ENCODE measurements at places on chromosomes 7 and 10. TPM values are rescaled to one million over a fixed set of nuclear protein-coding genes. Genes with fewer than 3 reads are reported as not detected.

VIPR2 gene
- total RNA-seq = not detected

ZPBP gene
- total RNA-seq = 0.13 TPM

HKDC1 gene
- 126 TPM for total RNA-seq

CDC14C gene
- total RNA-seq = not detected

SMO gene
- 20.1 TPM for total RNA-seq

ACSM6 gene
- not detected for total RNA-seq

FOXP2 gene
- 0.14 TPM for total RNA-seq

ADAM22 gene
- 1.4 TPM for total RNA-seq

KLLN gene
- total RNA-seq = 1.0 TPM

GPR26 gene
- 0.55 TPM for total RNA-seq

SFMBT2 gene
- total RNA-seq = 3.0 TPM

GJD4 gene
- not detected for total RNA-seq

RP9 gene
- total RNA-seq = 22.2 TPM

ATRNL1 gene
- 11.4 TPM for total RNA-seq

CRTAC1 gene
- total RNA-seq = 3.2 TPM

PALS2 gene
- total RNA-seq = 8.0 TPM

SUMF2 gene
- total RNA-seq = 98.6 TPM

PRSS1 gene
- total RNA-seq = 1.5 TPM

FAM107B gene
- total RNA-seq = 33.5 TPM

JAZF1 gene
- 0.96 TPM for total RNA-seq

CFAP46 gene
- total RNA-seq = 3.8 TPM

All from kidney epithelial cell (primary cell).